T-helper 17 cell (primary cell): ENCODE measurements at places on chromosomes 6 and 20. TPM values are rescaled to one million over a fixed set of nuclear protein-coding genes. Genes with fewer than 3 reads are reported as not detected.

The RBBP8NL gene
- total RNA-seq, result not detected

The GFOD1 gene
- total RNA-seq, result 1.4 TPM

The EDN1 gene
- 0.57 TPM for total RNA-seq

- peaks cover 2% of the 10 kb centered on the region for H3K4me1 ChIP-seq
- DNase-seq, result no peak
- no peaks in the 10 kb centered on the region for H3K36me3 ChIP-seq
- no peak overlapping the region for H3K4me3 ChIP-seq
- H3K27me3 ChIP-seq, result peaks cover 35% of the 10 kb centered on the region
- H3K27ac ChIP-seq, result no peak overlapping the region
Measured at GRCh38 chr6:148414836-148415235, 72.2 kb downstream of the SASH1 start.

DNA sequence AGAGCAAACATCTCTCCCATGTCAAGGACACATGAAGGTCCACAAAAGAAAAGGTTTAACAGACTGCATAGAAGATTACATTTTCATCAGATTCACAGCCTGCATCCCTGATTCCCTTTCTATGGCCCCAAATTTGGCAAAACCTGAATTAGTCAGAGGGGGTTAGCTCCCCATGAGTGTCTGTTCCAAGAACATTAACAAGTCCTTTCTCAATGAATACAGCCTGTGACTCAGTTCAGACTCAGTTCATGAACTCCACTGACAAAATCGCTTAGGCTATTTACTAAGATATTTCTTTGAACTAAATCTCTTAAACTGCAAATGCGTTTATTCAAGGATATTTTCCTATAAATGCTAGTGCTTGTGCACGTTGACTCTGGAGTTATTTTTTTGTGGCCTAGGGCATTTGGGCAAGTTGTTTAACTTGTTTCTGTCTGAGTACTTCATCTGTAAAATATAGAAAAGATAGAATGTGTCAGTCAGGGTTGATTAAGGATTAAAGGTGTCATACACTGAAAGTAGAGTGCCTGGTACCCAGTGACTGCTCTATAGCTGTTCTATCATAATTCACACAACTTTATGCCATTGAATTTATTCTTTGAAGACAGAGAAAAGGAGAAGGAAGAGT, 422.6 kb downstream of the HTR1B start:
- DNase-seq, result no peak
- no peaks in the 10 kb centered on the region for H3K27me3 ChIP-seq
- H3K4me1 ChIP-seq, result no peaks in the 10 kb centered on the region
- H3K4me3 ChIP-seq, result no peak overlapping the region
- H3K27ac ChIP-seq, result no peak overlapping the region
- H3K36me3 ChIP-seq, result no peaks in the 10 kb centered on the region

GRCh38 chr6:43176423-43176786, 5.3 kb downstream of the SRF start:
- no peaks in the 10 kb centered on the region for H3K36me3 ChIP-seq
- no peaks in the 10 kb centered on the region for H3K27me3 ChIP-seq
- no peak overlapping the region for H3K4me3 ChIP-seq
- H3K4me1 ChIP-seq, result peaks cover 33% of the 10 kb centered on the region
- no peak for DNase-seq

- H3K27me3 ChIP-seq, result peaks cover 17% of the 10 kb centered on the region
- H3K27ac ChIP-seq, result no peak within 1 kb of the TSS
- peaks cover 12% of the 10 kb centered on the region for H3K4me1 ChIP-seq
- DNase-seq, result no peak
Measured at GRCh38 chr6:41153992-41154625, at the start of gene TREML1. Gene TREML1 (minus strand): TSS chr6:41154347. CDS start chr6:41154288, 59 bp downstream.
